ENCODE measurements at places on chromosomes 13 and 19. TPM values are rescaled to one million over a fixed set of nuclear protein-coding genes. Genes with fewer than 3 reads are reported as not detected.
A peak's percentile ranks its signal among the peaks of the same experiment; 100 is the strongest.

The SIX5 gene
- total RNA-seq = 7.9 TPM

The PLIN5 gene
- total RNA-seq = 48.1 TPM

The SUGT1 gene
- total RNA-seq = 39.1 TPM

The ZNF525 gene
- 13.3 TPM for total RNA-seq

The NCR1 gene
- total RNA-seq = not detected

The ACER1 gene
- not detected for total RNA-seq

DNA sequence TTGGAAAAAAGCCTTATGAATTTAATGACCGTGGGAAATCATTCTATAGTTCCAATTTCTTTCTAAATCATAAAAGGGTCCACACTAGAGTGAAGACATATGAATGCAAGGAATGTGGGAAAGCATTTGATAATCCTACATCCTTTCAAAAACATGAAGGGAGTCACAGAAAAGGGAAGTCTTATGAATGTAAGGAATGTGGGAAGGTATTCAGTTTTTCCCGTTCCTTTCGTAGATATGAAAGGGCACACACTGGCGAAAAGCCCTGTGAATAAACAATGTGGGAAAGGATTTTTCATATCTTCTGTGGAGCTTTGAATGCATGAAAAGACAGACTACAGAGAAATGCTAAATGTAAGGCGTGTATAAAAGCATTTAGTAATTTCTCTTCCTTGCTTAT lies 27.0 kb downstream of the ZNF20 start:
- no peak for DNase-seq

GRCh38 chr19:9641810-9642209 lies 20.8 kb upstream of the ZNF561 start:
- DNase-seq = no peak

DNA sequence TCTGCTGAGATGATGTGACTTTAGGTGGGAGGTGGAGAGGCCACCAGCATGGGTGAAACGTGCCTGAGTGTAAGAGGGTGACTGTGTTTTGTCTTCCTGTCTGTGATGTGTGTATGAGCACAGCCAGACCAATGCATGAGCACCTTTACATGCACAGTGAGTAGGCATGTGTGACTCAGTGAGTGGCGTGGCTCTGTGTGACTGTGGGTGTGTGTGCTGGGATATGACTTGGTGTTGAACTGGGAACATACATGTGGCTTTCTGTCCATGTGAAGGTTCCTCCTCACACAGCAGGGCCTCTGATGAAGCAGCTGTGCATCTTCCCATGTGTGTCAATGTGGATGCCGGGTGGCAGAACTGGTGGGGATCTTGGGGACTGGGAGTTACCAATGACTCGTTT lies 19.9 kb upstream of the LGALS13 start:
- DNase-seq = no peak

- DNase-seq = no peak
Measured at GRCh38 chr13:98233127-98233526, 56.1 kb upstream of the RNF113B start.

DNA sequence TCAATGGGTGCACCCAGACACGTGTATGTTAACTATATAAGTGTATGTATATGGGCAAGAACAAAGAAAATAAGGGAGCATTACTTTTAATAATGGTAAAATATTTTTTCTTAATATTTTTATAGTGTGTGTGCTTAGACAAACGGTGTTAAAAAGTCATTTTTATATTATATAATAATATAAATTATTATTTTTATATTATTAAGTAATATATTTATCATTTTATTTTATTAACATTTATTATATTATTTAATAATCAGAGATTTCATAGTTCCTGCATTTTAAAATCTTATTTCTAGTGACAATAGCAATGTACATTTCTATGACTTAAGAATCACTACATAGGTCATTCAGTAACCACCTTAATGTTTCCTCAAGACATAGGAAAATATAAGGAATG lies 184.4 kb downstream of the SLITRK5 start:
- DNase-seq = no peak

GRCh38 chr19:11963566-11964355 lies 1.1 kb upstream of the ZNF763 start:
- DNase-seq = peak; percentile 64

DNA sequence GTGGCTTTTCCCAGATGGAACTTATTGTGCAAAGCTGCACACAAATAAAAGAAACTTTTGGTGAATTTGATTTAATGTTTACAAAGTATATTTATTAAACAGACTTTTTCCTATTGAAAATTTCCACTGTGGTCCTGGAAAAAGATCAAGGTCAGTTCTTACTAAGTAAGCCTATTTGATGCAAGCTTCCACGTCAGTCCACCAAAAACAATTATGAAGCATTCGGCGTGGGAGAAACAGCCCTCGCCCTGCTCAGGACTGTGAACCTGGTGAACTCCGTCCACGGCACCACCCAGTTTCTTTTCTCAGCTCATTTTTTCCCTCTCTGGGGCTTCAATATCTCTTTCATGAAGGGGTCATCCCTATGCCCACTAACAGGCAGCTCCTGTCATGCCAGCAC lies 149.8 kb downstream of the EFNB2 start:
- no peak for DNase-seq

- no peak for DNase-seq
Measured at GRCh38 chr19:10889880-10890279, 18.5 kb downstream of the CARM1 start.

DNA sequence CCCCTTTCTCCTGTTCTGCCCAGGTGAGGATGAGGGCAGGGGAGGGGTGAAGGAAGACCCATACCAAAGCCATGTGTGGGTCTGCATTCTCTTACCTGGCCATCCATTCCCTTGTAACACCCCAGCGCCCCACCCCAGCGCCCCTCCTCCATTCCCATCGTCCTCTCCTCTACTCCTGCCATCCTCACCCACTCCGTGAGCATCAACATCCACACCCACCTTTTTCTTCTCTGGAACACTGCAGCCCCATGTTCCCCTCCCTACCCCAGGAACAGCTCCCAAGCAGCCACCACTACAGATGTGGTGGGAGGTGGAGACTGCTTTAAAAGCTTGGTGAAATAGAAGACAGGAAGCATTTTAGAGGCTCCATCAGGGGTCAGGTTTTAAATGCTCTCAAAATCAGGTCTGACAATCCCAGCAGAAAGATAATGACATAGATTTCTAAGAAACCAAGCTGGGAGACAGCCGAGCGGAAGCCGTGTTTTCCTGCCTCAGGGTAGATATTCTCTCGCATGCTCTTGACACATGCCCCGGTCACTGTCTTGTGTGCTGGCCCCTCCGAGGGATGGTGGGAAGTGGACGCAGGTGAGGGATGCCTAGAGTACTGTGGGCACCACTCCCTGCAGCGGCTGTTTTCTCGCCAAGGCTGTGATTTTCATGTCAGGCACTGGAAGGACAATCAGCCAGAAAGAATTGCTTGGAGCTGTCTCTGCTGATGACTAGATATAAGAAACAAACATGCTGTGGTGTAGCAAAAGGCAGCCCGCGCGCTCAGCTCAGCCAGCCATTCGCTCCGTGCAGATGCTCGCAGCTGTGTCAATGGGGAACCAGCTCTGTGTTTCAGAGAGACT lies 9.8 kb downstream of the MEDAG start:
- DNase-seq = no peak

- no peak for DNase-seq
Measured at GRCh38 chr19:43372462-43372861, 19.0 kb downstream of the CD177 start.

DNA sequence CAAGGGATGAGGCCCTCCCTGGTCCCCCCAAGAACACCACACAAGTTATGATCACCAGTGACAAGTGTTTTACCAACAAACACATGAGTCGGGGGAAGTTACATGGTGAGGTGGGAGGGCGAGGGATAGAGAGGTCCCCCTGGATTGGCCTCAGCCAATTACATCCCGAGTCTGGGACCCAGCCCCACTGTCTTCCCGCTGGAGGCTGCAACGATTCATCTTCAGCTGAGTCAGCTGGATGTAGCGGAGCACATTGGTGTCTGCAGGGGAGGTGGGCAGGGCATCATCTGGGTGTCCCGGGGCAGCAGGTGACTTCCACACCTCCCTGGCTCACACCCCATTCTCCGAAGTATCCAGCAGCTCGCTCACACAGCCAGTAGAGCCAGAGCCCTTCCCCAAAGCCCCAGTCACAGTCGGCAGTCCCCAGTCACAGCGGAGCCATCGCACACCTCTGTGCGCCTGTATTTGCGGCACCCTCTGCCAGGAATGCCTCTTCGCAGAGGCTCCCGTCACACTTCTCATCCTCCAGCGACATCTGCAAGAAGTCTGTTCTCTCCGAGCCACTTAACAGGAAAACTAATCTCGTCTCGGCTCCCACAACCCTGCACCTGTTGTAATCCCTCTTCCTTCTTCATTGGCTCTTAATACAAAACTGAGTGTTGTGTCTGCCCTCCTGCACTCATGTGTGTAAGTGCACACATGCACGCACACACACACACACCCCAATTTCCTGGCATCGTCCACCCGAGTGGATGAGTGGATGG lies 2.0 kb downstream of the TTC9B start:
- no peak for DNase-seq

DNA sequence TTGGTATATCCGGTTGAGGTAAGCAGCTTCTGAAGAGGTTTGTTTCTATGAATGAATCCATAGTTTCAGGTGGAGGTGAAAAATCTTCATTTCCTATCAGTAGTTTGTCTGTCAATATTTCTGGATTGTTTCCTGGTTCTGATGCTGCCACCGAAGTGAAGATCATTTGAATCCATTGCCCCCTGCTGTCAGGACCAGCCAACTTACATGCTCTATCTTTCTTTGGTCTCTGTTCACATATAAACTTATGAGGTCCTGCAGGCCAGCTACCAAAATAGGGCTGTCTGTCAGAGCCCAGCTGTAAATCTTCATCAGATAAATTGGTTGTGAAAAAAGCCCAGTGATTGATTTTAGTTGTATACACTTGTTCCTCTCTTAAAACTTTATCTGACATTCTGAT lies 15.2 kb upstream of the N4BP2L1 start:
- DNase-seq = no peak

DNA sequence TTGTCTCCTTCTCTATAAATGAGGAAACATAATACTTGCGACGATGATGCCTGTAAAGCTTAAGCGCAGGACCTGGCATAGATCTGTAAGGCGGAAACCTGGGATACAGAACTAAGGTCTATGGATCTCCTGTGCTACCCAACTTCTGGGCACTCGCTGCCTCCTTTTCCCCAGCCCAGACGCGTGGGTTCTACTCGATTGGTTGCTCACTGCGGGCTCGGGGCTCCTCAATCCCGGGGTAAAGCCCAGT lies 615 bp upstream of the PSMC4 start:
- DNase-seq = no peak

DNA sequence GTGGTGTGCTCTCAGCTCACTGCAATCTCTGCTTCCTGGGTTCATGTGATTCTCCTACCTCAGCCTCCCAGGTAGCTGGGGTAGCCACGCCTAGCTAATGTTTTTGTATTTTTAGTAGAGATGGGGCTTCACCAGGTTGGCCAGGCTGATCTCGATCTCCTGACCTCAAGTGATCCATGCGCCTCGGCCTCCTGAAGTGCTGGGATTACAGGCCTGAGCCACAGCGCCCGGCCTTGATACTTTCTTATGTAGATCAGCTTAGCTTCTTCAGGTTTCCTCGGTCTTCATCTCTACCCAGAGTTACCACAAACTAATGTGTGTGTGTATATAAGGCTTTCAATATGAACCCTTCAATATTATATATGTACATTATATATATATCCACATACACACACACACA lies 9.9 kb upstream of the CCDC61 start:
- no peak for DNase-seq

DNA sequence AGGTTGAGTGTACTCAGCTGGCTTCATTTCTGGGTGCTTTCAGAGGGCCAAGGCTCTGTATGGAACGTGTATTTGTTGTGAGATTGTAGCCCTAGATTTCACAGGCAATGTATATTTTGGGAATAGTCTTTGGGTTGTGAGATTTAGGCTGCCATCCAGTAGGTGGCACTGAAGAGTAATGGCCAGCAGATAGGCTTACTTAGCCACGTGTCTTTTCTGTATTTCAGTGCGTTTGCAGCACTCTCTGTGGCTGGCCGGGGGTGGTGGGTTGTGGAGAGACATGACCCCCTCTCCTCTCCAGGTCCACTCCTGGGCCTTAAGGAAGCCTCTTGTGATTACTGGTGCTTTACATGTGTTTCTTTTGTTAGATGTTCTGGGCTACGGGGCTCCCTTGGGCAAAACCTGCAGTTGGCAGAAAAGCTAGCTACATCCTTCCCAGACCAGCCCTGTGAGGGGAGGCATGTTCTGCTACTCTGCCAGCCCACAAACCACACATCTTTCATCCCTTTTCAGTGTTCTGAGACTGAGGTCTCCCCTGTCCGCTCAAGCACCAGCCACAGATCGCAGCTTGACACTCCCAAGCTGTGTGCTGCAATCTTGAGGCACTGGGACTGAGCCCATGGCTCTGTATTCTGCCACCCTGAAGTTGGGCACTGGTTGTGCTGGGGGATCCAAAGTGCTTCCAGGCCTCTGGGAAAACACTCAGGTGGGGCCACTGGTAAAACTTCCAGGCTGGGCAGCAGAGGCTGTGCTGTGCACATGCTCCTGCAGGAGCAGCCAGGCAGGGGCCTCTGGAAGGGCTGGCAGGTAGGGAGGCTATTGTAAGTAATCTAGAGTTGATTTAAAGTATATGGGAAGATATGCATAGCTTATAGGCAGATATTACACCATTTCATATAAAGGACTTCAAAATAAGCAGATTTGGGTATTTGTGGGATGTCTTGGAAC lies 1096.8 kb upstream of the PCDH20 start:
- DNase-seq = no peak

GRCh38 chr13:43289470-43290255 lies 266.3 kb downstream of the DNAJC15 start:
- no peak for DNase-seq

DNA sequence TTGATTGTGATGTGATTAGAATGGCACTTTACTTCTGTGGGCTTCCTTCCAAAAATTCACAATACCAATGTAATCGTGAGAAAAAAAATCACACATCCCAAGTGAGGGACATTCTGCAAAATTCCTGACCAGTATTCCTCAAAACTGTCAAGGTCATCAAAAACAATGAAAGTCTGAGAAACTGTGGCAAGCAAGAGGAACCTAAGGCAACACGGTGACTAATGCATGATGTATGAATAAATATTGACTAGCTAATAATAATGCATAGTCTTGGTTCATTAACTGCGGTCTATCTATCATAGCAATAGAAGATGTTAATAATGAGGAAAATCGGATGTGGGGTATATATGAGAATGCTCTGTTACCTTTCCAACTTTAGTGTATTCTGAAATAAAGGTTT lies 159.0 kb downstream of the RFC3 start:
- DNase-seq = no peak

Data from omental fat pad (tissue), 4 donors.